ENCODE measurements at places on chromosomes 6 and 20.

- no peak for DNase-seq
These were observed 25.6 kb upstream of the HLA-DQB1 start for GRCh38 chr6:32692019-32692418.

DNA sequence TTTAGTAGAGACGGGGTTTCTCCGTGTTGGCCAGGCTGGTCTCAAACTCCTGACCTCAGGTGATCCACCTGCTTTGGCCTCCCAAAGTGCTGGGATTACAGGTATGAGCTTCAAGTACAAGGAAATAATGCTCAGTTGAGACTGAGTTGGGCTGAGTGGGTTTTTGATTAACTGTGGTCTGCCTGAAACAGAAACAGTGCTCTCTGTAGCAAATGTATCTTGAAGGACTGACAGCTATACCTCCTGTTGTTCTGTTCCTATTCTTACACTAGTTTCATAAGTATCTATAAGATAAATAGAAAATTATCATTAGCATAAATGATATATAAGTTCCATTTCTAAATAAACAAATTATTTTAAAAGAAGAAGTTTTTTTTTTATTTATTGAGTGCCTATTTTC, 142.8 kb upstream of the PTPRK start:
- no peak for DNase-seq

DNA sequence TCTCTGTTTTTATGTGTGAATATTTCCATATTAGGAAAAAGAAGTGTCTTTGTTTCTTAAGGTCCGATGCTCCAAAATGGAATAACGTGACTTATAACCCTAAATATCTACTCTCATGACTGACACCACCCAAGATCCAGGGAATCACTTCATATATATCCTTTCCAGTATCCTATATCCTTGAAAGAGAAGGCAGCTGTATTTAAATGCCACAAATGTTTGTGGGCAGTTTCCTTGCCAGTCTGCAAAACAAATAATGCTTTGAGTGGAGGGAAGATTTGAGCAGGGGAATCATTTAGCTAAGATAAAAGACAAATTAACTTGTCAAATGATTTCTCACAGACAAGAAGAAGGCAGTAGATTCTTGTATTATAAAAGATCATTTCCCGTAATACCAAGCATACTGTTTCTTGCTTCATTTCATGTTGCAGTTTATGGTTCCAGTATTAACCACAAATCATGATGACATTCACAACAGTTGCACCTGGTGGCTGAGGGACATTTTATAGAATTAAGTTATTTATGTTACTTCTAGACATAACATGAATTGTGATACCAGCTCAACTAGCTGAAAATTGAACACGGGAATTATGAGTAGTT, 30.0 kb upstream of the FABP7 start:
- no peak for DNase-seq

- DNase-seq, result peak; percentile 98
These were observed 6.8 kb upstream of the SULF2 start for GRCh38 chr20:47792021-47792618.

DNA sequence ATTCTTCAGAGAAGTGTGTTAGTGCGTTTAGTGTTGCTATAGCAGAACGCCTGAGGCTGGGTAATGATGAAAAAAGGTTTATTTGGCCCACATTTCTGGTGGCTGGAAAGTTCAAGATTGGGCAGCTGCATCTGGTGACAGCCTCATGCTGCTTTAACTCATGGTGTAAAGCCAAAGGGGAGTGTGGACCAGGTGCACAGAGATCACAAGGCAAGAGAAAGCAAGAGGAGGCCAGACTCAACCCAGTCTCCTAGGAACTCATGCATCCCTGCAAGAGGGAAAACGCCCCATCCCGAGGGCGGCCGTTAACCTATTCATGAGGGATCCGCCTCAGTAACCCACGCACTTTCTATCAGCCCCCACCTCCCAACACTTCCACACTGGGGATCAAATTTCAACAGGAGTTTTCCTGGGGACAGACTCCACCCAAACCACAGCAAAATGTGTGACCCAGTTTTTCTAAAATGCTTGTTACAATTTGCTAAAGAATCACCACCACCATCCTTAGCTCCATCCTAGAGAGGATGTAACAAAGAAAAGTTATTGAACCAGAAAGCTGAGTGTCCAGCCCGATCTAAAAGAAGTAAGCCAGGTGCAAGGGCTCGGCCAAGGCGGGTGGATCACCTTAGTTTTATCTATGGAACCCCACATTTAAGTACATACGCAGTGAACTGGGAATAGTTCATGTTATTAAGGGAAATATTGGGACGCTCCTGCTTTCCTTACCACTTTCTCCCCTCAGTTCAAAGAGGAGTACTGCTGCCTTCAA, 164.8 kb downstream of the QKI start:
- DNase-seq, result no peak

DNA sequence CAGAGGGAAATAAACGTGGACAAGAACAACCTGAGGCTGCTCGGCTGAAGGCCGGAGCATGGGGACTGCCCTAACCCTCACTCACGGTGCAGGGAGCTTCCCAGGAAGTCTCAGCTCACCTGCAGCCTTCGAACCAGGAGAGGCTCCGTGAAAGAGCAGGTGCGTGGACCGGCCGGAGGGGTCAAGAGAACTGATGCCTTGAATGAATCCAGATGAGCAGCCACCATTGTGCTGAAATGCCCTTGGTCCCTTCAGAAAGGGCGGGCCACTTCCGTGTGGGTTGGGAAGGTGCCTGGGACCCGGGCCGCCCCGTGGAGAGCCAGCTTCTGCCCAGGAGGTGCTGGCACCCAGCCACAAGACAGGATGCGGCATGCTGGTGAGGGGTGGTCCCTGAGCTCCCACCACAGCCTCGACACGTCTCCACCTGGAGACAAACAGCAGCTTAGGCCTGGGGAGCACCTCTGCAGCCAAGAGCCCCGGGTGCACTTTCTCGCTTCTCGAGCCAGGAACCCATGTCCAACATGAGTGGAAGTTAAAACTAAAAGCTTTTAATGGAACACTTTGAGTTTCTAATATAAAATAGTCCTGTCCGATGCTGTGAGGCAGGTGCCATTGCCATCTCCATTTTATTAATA, 83.5 kb downstream of the TTLL2 start:
- DNase-seq, result no peak

DNA sequence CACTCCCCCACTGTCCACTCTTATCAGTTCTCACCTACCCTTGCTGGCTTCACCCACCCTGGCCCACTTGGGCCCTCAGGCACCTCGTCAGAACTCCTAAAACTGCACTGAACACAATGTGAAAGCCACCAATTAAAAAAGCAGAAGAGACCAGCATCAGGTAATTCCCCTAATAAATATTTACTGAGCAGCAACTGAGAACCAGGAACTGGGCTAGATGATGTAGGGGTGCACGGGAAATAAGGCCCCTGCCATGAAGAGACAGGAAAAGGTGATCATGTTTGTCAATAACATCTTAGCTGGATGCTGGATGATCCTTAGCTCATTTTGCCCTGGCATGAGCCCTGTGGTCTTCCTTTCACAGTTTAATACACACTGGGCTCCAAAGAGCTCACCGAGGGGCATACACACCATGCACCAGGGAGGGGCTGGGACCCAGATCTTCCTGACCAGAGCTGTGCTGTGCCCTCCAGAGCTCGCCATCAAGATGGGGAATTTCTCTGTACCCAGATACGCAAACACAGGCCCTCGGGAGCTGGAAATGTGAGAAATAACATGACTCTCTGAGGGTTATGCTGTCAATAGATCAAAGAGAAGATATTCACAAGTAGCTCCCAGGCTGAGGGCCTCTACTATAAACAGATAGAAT, 113.6 kb upstream of the SLC22A16 start:
- no peak for DNase-seq

- no peak for DNase-seq
These were observed 129.9 kb downstream of the JARID2 start for GRCh38 chr6:15375638-15376290.

DNA sequence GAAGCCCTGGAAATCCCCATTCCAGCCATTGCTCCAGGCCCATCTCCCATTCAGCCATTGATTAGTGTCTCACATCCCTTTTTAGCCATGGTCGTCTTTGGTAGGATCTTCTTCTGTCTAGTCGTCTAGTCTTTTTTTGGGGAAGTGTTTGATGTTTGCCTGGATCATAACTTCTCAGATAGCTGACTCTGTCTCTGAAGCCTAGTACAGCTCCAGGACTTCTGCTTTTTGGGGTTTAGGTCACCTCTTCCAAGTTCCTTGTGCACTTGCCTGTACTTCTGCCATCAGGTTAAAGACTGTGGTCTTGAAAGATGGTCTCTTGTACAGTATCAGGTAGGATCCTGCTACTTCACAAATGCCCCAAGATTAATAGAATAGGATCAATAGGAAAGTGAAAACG, 553.5 kb downstream of the PKHD1 start:
- no peak for DNase-seq

DNA sequence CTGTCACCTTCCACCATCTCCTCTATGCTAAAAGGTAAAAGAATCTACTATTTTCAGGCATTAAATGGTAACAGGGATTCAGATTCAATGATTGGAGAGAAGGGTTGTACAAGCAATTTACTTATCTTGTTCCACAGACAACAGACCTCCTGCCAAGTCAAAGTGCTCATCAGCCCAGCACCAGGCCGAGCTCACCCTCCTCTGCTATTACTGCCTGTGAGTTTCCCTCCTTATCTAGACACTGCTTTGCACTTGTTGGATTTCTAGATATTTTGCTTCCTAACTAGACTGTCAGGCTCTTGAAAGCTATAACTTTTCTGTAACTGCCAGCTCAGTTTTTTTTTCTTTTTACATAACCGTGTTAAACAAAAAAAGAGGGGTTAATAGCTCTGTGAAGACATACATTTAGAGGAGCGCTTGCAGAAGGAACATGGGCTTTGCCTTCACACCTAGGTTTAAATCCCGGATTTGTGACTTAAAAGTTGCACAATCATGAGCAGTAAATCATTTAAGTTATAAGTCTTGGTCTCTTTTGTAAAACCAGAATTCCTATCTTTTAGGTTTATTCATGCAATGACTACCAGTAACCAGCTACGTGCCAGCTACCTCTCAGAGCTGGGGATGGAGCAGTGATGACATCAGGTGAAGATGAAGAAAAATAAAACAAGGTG, 1.1 kb upstream of the FAM162B start:
- DNase-seq, result no peak

DNA sequence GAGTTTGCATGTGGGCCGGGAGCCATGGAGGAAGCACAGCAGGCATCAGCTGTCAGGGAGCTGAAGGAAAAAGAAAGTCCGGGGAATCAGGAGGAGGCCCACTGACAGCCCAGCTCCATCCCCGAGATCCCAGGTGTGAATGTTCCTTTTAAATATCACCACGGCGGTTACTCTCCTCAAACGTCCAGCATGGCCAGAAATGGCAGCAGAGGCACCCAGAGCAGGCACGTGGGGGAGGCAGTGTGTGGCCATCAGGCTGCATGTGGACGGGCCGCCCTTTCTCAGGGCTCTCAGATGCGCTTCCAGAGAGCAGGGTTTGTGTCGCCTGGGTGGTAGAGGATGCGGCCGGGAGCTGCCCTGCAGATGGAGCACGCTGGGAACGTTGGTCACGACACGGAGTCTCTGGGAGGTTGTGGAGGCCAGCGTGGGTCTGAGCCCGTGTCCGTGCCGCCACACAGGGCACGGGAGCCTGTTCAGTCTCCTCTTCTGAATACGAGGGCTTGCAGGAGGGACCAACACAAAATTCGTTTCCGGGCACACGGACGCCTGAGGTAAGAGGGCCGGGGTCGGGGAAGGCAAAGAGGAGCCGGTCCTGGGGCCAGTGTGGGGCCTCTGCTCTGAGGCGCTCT, 45.3 kb upstream of the DACT2 start:
- no peak for DNase-seq
